ENCODE measurements at places on chromosomes 7 and 10.

DNA sequence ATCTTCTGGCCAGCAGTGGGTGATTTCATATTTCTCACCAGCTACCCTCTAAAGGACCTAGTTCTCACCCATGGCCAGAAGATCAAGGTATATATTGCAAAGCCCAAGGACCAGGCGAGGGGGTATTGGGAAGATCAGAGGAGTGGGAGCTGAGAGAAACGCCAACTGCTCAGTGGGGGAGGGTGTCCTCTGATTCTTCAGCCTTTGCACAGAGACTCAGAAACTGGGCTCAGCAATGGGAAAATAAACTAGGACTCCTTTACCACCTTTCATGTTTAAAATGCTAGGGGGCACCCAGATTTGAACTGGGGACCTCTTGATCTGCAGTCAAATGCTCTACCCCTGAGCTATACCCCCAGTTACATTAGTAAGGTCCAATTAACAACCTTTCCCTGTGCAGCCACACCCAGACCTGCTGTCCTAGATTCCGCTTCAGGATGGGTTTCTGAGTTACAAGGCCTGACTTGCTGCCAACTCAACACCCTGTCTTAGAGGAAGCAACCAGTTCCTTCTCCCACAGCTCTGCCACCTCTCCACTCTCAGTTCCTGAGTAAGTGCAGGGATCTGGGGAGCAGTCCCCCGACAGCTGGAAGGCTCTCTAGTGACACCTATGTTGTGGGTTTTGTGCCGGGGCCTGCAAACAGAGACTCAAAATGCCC, 93.5 kb downstream of the ZNF783 start:
- no peak for DNase-seq

- no peak for DNase-seq
These were observed 16.3 kb upstream of the VPS26A start for GRCh38 chr10:69107699-69108098.

DNA sequence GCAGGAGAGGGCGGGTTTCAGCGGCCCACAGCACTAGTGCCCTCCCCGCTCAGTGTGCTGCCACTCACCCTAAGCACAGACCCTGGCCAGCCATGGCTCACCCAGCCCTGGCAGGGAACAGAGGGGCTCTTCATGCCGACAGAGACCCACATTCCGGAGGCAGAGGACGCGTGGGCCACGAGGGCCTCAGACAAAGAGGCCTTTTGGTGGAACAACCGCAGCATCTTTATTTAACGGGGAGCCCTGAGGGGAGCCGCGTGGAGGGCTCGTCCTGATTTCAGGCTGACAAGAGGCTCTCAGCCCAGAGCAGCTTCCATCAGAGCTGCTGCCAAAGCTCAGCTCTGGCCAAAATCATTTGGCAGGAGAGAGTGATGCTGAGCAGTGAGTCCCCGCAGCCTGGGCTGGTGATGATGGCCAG, 127.8 kb downstream of the SH3PXD2A start:
- DNase-seq, result no peak

- DNase-seq, result no peak
These were observed 216.6 kb downstream of the ZMYND11 start for GRCh38 chr10:351770-352334.

DNA sequence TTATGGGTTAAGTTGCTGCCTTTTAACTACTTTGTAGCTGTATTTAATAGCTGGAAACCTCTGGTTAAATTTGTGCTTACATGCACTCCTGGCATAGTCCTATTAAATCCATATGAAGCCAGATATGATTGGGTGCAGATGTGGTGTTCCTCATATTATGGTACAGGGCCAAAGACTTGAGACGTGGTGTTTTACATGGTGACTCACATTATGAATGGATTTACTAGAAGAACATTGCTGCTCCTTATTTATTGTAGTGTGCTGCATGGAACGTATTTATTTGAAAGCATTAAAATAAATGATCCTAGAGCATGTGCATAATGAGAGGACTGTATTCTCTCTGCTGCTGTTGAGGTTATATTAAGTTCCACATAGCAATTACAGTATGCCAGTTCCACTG, 224.1 kb downstream of the SLC25A13 start:
- no peak for DNase-seq

DNA sequence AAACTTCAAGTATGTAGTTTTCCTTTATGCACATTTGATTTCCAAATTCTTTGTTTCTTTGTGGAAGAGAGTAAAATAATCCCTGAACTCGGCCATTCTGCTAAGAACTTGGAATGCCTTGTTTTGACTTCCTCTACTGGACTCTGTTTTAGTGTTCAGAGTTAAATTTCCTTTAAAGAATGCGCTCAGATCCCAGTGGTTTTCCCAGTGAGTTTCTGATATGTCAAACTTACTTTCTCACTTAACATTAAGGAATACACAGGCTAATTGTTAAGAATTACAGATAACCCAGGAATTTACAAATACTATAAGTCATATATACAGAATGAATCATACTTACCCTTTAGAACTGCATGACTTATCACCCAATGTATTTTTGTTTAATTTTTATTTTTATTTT, 1067.6 kb upstream of the CELF2 start:
- no peak for DNase-seq
